ENCODE measurements at places on chromosomes 7 and 10.

GRCh38 chr10:62594093-62594520 is 210.4 kb upstream of the ADO start:
- DNase-seq = peak; percentile 77

DNA sequence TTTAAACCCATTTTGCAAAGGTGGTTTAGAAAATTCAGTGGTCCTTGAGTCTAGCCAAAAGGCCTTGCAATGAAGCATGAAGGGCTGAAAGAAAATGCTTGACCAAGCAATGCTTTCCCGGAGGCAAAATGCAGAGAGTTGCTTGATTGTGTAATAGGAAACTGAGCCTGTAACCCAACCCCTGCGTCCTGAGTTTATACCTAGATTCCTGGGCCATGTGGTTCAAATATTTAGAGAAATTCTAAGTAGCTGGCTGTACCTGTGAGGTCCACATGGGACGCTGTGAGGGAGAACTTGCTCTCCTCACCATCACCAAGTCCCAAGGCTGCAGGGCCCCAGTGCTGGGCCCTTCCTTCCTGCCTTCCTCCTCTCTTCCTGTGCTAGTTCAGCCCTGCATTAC is 45.7 kb downstream of the CXCL12 start:
- DNase-seq = no peak

DNA sequence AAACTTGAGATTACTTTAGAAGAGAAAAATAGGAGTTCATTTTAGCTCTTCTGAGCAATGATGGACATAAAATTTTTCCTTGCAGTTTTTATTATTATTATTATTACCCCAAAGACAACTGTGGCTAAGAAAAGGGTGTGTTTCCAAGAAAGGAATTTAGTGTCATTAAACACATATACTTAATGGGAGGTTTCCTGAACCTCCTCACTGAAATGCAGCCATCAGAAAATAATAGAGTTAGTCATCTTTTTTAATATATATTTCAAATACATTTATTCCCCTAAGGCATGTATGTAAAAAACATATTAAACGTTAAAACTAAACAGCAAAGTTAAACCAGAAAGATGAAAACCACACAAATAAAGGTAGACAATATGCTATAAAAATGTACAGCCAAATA is 66.8 kb downstream of the CRPPA start:
- no peak for DNase-seq

DNA sequence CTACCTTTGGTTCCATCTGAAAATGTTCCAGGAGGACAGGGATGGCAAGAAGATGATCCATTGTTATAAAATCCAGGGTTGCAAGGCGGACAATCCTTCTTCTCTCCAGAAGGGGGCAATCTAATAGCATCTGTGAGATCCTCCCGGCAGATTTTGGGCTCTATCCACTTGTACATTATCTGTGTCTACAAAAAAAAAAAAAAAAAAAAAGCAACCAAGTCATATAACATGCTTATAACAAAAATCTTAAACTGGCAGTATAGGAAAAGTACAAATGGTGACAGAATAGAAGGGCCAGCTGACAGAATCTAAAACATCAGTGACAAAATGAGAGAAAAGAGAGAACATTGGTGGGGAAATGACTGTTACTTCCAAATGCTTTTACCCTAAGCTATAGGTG is 132.7 kb downstream of the ELAPOR2 start:
- DNase-seq = peak; percentile 65

GRCh38 chr7:116271963-116272886 is 61.9 kb downstream of the TES start:
- DNase-seq = no peak

DNA sequence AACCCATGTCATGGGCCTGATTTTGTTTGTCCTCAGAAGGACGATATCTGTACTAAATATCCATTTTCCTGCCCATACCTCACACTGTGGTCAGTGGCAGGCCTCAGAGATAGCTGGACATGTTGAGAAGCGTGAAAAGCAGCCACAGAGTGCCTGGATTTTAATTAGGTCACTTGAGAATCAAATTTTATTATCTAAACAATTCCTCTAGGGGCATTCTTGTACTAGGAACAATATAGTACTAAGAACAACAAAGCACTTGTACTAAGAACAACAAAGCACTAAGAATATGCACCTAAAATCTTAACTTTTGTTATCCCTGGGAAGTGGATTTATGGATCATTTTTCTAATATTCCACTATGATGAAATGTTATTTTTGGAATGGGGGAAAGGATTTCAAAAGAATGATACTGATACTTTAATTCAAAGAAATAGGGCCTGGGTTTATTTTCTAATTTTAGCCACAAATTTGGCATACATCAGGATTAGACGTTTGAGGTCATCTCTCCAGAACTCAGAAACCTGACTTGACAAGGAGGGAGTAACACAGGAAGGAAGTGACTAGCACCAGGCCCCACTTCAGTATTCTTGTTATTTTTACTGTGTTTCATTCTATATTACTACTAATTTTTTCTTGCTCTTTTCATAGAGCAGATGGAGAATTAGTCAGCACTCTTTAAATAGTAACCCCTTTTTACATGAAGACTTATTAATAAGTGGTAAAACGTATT is 112.2 kb downstream of the EXOC4 start:
- peak; percentile 35 for DNase-seq

GRCh38 chr7:78141522-78142281 is 343.1 kb downstream of the PHTF2 start:
- peak; percentile 7 for DNase-seq

GRCh38 chr7:39035903-39036302 is 58.2 kb downstream of the POU6F2 start:
- no peak for DNase-seq

GRCh38 chr7:29005829-29006228 is 47.7 kb upstream of the TRIL start:
- DNase-seq = no peak

- DNase-seq = no peak
Measured at GRCh38 chr10:103492655-103493261, 747 bp upstream of the NEURL1 start.

DNA sequence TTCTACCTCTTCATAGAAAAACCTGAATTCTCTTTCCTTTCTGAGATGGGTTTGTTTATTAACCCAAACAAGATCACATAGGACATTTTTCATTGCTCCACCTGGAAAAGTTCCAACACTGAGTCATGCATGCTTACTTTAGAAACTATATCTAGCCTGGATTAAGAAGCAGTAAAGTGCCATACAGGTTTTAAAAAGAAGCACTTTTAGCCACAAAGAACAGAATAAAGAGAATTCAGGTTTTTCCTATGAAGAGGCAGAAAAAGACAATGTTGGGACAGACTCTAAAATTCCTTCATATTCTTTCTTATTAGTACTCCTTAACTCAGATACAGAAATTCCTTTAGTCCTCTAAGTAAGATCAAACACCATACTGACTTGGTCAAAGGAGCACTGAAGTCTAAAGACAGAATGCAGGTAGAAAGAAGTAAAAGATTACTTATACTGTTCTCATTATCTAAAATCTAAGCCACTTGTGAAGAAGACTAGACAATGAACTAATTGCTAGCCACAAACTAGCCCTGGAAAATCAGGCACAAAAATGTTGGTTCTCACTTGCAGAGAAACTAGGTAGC is 241.3 kb downstream of the ANK3 start:
- no peak for DNase-seq

DNA sequence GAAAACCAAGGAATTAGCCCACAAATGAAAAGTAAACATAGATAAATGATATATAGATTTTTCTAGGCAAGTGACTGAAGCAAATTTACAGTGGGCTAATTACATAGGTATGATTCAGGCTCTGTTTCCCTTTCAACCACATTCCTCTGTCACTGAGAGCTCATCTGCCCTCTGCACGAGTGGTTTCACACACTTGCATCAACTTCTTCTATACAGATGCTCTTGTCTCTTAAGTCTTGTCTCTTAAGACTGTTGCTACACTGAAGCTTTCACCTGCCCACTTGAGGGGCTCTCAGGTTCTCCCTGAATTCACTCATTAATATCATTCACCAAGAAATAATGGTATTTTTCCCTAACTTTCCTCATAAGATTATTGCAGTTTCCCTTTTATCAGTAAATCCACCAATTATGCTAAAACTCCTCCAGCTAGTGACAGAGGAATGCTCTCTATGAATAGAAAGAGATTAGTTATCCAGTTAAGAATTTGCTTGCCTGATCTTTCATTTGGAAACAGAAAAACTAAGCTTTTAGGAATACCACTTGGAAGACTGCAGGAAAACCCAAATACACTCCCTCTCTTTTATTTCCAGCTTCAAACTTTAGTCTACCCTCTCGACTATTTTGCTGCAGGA is 95.7 kb downstream of the ELAPOR2 start:
- no peak for DNase-seq

DNA sequence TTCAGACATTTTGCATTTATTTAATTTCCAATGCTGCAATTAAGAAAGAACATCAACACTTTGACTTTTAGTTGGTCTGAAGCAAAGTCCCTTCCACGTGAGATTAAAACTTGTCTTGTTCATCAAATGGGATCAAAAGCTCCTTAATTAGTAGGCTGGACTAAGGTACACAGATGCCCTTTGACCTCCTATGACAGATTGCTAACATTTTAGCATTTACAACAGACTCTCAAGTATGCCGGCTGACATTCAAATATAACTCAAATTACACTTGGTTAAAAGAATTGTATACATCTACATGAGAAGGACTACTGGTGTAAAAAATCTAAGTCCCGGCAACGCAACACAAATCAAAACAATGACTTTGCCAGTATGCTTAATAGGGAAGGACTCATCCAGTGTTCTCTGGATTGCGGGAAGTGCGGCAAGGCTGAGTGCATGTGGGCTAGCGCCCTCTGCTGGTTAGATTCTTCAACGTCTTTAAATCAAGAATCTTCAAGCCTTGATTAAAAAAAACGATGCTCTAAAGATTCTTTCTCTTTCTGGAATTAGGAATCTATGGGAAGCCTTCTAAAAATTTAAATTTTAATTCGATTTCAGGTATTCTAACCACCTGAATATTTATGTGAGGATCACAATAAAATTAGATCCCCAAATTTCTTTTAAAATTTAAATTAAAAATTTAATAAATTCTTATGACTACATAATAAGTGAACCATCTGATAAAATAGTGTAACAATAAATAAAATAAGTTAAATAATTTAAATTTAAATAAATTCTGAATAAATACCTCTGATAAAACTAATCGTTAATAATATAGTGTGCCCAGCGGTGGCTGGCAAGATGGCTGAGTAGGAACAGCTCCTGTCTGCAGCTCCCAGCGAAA is 444.7 kb downstream of the DGKB start:
- DNase-seq = peak; percentile 41

DNA sequence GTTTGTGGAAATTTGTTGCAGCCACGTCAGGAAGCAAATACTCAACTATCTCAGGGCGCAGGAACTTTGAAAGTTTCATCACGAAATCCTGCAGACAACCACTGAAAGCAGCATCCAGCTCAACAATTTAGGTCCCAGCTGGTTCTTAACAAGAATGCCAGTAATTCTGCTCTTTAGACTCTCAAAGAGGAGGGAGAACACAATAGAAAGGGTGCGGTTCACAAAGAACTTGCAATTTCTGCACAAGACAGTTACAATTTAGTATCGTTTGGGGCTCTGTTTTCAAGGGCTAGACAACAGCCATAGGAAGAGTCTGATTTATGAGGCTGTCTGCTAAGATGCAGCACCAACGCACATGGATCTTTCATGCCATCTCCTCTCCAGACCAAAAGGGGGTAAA is 223.1 kb downstream of the FGFR2 start:
- no peak for DNase-seq

DNA sequence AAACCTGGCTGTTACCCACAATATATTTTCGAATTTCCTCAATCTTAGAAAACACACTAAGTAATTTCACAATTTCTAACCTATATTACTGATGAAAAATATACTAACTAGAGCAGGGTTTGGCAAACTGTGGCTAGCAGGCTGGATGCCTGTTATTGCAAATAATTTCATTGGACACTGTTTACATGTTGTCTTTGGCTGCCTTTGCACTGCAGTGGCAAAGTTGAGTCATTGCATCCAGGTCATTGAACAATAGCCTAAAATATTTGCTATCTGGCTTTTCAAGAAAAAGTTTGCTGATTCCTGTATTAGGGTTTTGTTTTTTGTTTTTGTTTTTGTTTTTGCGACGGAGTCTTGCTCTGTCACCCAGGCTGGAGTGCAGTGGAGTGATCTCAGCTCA is 47.2 kb downstream of the KIF11 start:
- no peak for DNase-seq

- DNase-seq = no peak
Measured at GRCh38 chr10:103500481-103500880, 7.0 kb downstream of the NEURL1 start.

GRCh38 chr7:137681657-137682562 is 164.9 kb downstream of the DGKI start:
- DNase-seq = no peak

DNA sequence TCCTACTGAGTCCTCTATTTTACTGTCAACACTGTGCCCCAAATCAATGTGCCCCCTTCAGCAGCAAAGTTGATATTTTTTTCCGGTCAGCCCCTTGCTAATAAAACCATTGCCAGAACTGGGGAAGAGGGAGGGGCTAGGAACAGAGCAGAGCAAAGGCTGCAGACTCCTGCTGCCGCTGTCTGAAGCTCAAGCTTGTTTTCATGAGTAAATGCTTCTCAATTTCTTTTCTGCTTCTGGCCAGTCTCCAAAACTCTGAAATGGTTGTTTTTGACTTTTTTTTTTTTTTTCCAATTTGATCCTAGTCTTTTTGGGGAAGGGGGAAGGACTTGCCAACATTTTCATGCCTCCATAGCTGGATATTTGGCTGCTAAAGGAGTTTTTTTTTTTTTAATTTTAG is 26.7 kb upstream of the PROSER2 start:
- DNase-seq = no peak

GRCh38 chr7:138613630-138614029 is 87.5 kb downstream of the SVOPL start:
- no peak for DNase-seq

DNA sequence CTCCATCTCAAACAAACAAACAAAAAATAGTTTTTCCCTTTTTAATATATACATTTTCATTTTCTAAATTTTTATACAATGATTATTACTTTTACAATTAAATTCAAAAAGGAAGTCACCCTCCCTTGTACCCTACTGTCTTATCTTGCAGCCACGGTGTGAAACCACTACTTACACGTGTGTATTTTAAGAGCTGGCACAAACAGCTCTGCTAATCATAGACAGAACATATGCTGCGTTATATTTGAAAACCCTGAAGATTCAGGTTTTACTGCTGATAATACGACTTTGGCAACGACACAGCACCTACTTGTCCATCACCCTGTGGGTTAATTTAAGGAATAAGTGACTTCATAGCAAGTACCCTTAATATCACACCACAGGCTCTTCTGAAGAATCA is 991 bp downstream of the ANKRD61 start:
- no peak for DNase-seq

DNA sequence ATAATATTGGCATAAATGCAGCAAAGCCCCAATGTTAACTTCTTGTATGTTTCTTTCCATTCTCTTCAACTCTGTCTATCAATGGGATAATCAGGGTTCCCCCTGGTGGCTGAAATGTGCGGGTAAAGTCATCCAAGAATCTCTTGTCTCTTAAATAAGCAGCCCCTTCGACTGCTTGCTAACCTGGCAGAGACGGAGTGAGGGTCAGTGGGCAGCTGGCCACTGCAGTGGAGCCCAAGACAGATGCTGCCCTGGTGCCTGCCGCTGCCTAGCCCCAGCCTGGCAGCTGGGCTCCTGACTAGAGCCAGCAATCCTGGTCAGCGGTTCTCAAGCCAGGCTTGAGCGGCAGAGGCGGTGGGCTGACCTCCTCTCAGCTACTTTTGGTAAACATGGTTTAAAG is 248.9 kb downstream of the COBL start:
- peak; percentile 72 for DNase-seq

GRCh38 chr7:57821438-57822382 is 371.7 kb downstream of the ZNF716 start:
- no peak for DNase-seq

GRCh38 chr7:84823530-84823929 is 363.3 kb downstream of the SEMA3D start:
- DNase-seq = peak; percentile 9

Measured in Kasumi-1 (cell line).